ENCODE measurements at places on chromosomes 12 and 14. TPM values are rescaled to one million over a fixed set of nuclear protein-coding genes. Genes with fewer than 3 reads are reported as not detected.

The EIF5 gene
- total RNA-seq: 257 TPM

The GDF3 gene
- total RNA-seq: not detected

The GLIPR1L2 gene
- 0.31 TPM for total RNA-seq

The C12orf76 gene
- total RNA-seq: 39.8 TPM

The MOK gene
- total RNA-seq: 9.3 TPM

The B3GNT4 gene
- 0.30 TPM for total RNA-seq

The TDRD9 gene
- total RNA-seq: not detected

The TAS2R7 gene
- not detected for total RNA-seq

The RAD9B gene
- total RNA-seq: 0.17 TPM

- no peak for DNase-seq
These were observed 87.7 kb upstream of the FOXN3 start for GRCh38 chr14:89504602-89505313.

- DNase-seq: peak; percentile 71
These were observed 1.2 kb downstream of the PELI2 start for GRCh38 chr14:56119201-56119981.

DNA sequence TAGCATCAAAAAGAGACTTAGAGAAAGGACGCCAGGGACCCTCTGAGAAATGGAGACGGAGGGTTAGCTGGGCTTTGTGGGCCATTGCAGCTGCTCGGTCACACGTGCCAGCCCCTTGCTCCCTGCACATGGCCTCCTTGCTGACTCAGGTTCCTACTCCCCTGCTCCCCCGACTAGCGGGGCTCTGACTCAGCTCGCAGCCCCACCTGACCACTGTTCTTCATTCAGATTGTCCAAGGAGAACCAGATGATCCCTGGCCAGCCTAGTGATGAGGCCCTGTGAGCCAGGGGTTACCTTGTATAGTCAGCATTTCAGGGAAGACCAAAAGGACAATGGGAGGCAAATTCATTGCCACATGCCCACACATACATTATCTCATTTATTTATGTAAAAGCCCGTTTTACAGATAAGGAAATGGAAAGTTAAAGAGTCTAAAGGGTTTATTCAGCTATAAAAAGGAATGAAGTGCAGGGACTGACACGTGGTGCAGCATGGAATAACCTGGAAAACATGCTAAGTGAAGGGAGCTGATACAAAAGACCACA, 103.4 kb downstream of the LGMN start:
- no peak for DNase-seq

DNA sequence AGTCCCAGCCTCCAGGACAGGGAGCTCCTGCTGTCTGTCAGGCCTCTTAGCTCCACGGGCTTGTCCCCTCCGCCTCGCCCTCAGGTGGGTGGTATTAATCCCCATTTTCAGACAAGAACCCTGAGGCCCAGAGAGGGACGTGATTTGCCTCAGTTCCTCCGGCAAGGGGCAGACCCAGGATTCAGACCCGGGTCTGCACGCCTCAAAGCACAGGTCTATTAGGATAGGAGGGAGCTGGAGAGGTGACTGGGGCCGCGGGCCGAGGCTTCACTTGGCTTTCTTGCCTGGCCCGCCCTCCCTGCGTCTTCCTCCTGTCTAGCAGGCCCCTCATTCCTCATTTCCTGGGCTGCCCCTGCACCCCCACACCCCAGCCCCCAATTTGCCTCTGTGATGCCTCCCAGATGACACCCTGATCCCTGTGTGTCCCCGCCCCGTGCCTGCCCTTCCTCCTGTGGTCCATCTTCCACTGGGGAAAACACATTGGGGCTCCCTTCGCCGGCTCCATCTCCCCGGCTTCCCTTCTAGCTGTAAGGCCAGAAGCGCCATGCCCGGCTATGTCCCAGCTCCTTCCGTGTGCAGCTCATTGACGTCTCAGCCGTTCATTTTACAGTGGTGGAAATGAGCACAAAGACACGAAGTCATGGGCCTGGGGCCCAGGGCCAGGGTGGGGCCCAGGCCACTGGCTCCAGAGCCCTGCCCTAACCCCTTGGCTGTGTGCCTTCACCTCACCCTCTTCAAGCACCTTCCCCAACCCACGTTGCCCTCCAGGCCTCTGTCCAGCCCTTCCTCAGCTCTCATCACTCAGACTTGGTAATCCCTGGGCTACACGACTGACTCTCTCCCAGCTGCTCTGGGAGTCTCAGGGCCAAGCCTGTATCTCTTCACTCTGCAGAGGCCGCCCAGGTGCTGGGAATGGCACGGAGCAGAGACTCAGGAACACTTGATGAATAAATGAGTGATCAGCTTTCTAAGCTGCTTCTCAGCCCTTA, 15.5 kb upstream of the CYP46A1 start:
- no peak for DNase-seq

DNA sequence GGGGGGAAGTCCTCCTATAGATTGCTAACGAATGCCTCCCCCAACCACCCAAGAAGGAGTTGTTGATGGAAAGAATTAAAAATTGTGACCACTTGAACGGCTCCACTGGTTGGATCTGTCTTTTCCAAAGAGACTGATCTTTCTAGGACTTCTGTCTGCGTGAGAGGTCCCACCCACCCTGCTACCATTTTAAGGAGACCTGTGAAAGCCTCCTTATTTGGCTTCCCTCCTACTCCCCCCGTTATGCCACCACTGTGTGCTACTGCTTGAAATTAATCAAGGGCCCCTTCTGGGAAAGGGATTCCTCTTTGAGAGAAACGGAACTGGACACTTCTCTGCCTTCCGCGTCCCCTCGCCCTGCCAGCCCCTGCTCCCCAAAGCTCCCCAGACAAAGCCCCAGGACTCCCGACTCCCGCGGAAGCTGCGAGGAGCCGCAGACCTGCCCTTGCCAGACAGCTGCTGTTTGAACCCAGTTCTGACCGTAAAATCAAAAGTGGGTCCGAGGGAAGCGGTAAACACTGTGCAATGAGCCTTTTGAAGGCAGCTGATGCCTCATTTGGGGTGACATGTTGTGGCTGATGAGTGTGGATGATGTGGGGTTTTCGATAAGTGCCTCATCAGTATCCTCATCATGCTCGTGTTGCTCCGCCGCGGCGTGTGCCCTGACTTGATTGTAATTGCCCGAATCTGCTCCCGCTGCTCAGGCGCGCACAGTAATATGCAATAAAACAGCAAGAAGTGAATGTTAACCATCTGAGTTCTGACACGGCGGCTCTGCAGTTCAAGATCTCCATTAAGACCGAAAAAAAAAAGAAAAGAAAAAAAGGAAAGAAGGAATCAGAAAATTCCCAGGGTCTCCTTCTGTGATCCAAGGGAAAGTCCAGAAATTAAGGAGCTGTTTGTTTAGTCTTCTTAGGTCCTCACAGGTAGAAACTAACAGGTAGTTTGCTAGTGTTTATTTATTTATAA, 48.2 kb downstream of the MBIP start:
- no peak for DNase-seq

- no peak for DNase-seq
These were observed 3.1 kb upstream of the ATF7IP start for GRCh38 chr12:14362352-14362751.

DNA sequence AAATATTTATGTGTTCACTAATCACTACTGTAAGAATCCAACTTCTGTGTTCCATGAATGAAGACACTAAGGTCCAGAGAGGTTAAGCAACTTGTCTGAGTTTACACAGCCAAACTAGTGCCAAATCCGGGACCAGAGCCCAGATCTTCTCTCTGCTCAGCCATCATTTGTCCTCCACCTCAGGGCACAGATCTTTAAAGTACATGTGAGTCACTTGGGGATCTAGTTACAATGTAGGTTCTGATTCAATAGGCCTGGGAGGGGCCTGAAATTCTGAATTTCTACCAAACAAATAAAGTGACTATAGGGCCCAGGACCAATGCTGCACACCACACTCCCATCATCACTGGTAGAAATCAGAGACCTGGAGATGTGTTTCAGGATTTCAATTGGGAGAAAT, 162.9 kb downstream of the GXYLT1 start:
- DNase-seq: no peak

GRCh38 chr14:47427629-47428028, 247.8 kb downstream of the MDGA2 start:
- no peak for DNase-seq

- no peak for DNase-seq
These were observed 31.3 kb downstream of the SLC38A1 start for GRCh38 chr12:46237371-46238045.

DNA sequence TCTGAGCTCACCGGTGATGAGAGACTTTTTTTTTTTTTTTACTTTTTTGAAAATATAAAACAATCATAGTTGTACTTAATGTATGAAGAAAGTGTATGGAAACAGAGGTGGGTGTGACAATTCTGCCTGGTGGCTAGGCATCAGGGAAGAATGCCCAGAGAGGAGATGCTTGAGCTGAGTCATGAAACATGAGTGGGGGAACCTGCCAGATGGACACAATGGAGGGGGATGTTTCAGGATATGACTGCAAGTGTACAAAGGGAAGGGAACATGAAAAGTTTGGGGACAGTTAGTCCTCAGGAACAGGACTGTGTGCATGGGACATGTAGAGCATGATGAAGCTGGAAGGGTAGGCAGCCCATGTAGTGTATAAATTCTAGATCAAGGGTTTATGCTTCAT, 274.2 kb upstream of the E2F7 start:
- DNase-seq: no peak

GRCh38 chr12:89947437-89948270, 239.0 kb upstream of the ATP2B1 start:
- no peak for DNase-seq

DNA sequence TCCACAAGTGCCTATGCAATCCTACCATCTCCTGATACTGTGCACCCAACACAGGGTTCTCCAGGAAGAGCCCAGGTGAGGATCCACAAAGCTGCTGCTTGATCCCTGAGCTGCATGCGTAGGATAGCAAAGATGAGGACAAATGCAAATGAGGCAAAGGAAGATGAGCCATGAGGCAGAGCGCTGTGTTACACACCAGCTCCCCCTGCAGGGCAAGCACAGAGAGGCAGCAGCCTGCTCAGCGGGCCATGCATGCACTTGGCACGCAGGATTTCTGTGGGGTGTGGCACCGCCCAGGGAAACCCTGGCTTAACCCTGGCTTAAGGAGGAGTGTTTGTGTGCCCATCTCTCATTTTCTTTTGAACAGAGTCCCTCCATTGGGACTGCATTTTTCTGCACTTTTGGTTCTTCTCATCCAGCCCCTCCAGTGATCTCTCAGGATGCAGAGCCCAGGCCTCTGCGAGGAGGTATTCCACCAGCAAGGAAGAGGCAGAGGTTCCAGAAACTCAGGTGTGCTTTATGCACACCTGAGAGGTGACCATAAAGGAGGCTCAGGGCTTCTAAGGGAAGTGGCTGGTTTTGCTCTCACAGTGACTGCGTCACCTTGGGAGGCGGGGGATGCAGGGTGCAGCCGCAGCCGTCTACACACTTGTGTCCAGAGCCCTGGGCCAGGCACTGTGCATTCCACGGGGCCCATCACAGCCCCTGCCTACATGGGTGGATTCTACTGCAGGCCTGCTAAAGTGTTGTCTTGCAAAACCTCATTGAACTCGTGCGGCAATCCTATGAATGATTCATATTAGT, 973.3 kb upstream of the TMEM132C start:
- peak; percentile 76 for DNase-seq

All from neural progenitor cell (in vitro differentiated cells).